ENCODE measurements at places on chromosomes 11 and 22.

DNA sequence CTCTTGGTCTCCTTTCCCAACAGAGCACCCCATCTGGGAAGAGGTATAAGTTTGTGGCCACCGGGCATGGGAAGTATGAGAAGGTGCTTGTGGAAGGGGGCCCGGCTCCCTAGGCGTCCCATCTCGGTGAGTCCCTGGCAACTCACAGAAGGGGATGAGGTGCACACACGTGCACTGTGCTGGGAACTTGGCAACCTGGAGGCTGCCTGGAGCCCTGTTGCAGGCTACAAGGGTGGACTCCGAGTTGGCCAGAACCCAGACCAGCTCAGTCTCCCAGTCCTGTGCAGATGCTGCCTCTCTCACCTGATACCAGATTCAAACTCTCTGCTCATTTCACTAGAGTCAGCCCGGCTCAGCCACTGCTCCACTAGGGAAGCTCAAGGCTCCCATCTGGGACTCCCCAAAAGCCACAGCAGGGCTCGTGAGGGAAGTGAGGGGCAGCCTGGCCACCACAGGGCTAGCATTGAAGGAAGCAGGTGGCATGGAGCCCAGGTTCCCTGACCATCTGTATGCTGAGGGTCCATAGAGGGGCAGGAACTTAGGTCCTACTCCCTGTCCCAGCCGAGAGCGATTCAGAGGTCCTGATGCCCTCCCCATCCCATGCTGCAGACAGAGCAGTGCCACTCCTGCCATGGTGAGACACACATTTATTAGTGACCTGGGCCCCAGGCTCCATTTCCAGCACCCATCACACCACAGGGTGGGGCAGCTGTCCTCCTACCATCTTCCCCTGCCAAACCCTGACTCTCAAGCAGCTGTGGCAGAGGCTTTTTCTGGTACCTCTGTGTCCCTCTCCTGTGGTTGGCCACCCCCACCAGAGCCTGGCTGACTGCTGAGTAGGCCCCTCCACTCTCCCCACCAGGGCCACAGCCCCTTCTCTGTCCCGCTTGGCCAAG, 4.0 kb downstream of the PRR33 start:
- DNase-seq: no peak

GRCh38 chr22:18136563-18137320, 13.2 kb upstream of the USP18 start:
- no peak for DNase-seq

- DNase-seq: no peak
Observed at GRCh38 chr11:575313-575995, 816 bp upstream of the PHRF1 start.

- no peak for DNase-seq
Observed at GRCh38 chr11:75031224-75031753, 42.6 kb downstream of the NEU3 start.

DNA sequence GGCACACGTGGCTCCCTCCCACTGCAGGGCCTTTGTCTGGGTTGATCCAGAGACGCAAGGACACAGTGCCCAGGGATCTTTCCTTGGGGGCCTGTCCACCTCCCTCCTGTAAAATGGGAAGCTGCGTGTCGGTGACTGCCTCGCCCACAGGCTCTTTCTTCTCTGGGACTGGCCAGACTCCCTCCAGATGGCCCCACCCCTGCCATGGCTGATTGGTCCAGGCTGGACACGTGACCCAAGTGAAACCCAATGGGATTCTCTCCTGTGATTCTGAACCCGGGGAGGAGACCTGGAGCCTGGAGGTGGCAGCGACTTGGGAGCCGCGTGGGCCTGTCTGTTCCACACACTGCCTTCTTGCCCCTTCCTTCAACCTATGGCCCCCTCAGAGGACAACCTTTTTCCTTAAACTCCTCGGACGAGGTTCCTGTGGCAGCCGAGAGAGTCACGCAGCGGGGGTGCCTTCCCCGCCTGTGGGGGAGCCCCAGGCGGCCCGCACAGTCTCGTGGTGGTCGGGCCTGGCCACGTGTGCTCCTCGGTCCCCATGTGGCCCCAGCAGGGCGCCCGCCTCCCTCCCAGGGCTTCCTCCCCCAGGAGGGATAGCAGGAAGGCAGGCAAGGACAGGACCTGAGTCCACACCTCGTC, 12.4 kb upstream of the MPPED1 start:
- no peak for DNase-seq

DNA sequence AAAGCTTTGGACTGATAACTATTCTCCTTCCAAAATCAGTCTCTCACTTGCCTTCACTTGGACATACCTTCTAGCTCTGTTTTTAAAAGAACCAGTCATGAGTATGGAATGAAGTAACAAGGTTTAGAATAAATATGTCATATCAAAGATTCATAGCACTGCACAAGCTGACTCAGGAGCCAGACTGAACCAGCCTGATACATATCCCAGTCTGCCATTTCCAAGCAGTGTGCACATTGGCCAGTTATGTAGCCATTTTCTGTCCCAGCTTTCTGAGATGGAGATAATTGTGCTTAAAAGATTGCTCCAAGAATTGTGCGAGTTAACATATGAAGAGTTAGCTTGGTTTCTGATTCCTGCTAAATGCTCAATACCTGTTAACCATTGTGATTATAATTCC, 311.3 kb downstream of the C11orf87 start:
- DNase-seq: no peak

- no peak for DNase-seq
Observed at GRCh38 chr11:30358536-30358935, 35.6 kb downstream of the ARL14EP start.

- DNase-seq: no peak
Observed at GRCh38 chr11:30016588-30017363, at the start of gene KCNA4. Gene KCNA4 (minus strand): TSS chr11:30017030. CDS start chr11:30012678, 4,352 bp downstream.

DNA sequence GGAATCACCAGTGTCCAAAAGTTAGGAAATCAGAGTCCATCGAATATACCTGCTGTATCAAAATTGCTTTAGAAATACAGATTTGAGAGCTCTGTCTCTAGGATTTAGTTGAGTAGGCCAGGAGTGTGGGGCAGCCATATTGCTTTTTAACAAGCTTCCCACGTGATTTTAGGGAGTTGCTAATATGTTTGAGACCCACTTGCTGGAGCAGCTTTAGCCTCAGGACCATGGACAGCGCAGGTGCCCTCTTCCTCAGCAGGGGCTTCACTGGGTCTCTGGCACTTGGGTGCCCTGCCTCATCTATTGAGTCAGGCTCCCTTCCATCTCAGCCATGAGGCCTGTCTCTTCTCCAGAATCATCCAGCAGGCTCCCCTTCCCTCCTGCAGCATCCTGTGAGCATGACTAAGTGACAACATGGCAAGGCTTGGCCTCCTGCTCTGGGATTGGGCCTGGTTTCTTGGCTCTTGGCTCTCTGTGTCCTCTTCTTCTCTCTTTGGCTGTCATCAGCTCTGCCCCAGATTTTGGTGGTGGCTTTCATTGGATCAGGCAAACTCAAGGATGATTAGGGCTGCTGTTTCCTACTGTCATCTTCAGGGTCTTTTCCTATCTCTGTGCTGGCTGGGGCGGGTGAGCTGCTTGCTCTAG, 70.0 kb downstream of the SGSM1 start:
- no peak for DNase-seq

DNA sequence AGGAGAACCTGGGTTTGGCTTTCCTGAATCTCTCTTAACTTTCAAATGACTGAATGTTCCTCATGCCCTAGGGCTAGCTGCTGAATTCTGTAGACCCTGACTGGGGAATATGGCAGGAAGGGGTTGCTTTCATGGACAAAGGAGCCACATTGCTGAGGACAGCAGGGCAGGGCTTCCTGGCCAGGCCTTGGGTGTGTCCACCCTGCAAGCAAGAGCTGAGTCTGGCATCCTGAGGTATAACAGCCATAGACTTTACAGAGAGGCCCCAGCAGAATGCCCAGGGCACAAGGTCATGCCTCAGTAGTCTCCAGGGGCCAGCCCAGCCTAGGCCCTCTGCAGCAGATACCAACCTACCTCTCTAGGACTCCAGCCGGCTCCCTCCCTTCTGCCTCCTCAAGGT, 102.2 kb upstream of the RAG2 start:
- no peak for DNase-seq

DNA sequence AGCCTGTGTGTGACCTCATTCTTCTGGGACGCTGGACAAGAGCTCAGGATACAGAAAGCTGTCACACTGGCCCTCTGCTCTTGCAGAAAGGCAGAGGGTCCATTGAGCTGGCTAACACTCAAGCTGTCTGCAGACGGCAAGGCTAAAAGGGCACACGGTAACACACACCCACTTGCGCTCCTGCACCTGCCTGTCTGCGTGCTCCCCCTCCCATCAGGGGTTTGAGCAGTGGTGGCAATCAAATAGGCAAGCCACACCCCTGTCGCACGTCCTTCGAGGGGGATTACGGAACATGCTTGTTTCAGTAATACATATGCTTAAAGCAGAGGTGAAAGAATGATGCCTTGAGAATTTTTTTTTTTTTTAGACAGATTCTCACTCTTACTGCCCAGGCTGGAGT, 7.1 kb upstream of the QSER1 start:
- no peak for DNase-seq

DNA sequence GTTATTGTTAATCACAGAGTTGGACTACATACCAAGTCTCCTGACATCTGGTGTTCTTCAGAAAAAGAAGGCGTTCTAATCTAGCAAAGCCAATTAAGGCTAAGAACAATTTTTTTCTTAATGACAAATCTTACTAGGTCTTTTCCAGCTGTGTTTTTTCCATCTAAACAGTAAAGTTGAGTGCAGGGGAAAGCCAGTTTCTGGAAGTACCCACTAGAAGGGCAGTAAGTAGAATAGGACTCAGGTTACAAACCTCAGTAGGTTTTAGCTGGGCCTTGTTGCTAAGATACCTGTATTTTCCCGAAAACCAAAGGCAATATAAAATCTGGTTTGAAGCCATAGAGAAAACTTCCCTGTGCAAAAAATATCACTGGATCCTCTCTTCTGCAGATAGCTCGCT, 351.9 kb downstream of the ETS1 start:
- no peak for DNase-seq

DNA sequence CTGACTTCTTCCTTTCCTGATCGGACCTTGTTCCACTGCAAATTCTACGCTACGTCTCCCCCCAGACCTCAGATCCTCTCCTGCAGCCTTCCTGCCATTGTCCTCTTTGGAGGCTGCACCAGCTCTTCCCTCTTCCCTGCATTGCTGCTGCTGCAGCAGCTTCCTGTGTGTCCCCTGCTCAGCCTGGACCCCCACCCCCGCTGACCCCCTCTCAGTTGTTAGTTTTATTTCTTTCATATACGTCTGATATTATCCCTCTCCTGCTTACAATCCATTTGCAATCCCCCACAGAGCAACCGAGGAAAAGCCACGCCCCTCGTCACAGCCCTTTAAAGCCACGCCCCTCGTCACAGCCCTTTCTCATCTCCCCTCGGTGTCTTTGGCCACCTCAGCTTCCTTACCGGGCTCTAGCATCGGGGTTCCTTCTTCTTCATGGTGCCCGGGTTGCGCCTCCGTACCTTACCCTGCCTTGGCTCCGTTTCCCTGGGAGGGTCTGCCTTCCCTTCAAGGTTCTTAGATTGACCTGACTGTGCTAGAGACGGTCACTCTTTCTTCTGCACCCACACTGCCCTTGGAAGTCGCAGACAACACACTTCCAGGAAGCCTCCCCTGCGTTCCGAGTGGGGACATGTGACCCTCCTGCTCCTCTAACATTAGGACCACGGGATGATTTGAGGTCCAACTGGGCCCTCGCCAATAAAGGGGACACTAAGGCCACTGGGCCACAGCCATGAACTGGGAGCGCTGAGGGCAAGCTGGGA, 4.8 kb downstream of the MRGPRG start:
- DNase-seq: no peak

DNA sequence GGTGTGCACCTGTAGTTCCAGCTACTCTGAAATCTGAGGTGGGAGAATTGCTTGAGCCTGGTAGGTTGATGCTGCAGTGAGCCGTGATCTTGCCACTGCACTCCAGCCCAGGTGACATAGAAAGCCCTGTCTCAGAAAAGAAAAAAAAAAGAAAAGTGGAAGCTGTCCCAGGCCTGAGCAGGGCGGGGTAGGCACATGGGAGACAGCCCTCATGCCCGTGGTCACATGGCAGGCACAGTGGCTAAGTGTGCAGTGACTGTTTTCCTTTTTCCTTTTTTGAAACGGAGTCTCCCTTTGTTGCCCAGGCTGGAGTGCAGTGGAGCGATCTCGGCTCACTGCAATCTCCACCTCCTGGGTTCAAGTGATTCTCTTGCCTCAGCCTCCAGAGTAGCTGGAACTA, 7.8 kb downstream of the OTUB1 start:
- DNase-seq: no peak

- no peak for DNase-seq
Observed at GRCh38 chr22:20553947-20554741, 46.7 kb downstream of the MED15 start.

DNA sequence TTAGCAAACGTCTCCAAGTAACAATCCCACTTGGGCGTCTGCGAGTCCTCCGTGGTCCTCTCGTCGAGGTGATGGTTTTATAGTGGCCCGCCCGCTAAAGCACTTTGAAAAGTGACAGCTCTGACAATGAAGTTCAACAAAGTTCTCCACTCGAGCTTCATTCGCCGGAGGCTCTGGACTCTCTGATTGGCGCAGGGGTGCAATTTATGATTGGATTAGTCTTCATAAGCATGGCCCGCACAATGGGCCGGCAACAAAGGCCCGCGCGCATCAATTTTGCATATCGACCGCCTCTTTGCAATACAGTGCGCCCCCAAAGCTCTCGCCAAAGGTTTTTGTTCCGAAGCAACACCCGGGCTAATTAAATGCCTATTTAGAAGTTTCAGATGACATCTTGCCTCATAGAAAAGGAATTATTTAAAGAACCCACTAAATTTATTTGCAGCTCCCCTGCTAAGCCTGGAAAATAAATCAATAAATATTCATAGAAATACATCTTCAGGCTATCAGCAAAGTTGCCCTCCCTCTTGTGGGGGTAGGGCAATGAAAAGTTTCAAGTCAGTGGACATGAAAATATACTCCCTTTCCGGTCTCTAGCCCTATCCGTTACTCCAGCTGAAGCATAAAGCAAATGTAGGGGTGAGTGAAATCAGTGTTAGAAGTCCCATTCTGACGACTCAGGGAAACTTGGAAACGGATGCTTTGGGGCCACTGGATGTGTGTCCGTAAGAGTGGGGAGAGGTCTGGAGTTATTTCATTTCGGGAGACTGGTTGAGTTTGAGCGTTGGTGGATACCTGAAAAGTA, at the start of gene DBX1:
Gene DBX1, minus strand, starts transcription at position 51 of the 805 bp plus-strand sequence. CDS start 151 bp downstream, outside the sequence.
- DNase-seq: no peak

GRCh38 chr11:44309478-44310205, at the start of gene ALX4:
Gene ALX4 (minus strand): TSS chr11:44310139. CDS start chr11:44310062, 77 bp downstream.
- no peak for DNase-seq

GRCh38 chr11:33668951-33669596, 31.6 kb downstream of the C11orf91 start:
- DNase-seq: no peak

GRCh38 chr11:85749287-85749834, 61.6 kb downstream of the SYTL2 start:
- DNase-seq: no peak

- DNase-seq: no peak
Observed at GRCh38 chr11:116851626-116852025, 14.2 kb upstream of the APOA1 start.

DNA sequence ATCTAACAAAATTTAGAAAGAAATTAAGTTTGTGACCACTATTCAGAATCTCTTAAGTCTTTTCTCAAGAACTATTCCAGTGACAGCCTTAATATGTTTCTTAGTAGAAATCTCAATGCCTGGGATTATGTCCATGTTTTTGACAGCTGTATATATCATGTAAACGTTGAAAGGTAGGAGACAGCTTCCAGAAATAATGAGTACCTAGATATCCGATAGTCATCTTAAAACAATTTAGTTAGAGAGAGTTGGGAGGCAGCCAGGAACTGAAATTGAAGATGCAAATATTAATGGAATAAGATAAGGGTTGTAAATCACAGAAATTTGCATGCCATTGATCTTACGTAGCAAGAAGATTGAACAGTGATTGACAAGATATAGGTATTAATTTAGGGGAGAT, 955.2 kb downstream of the JRKL start:
- no peak for DNase-seq
